ENCODE measurements at places on chromosomes 2 and 18.

DNA sequence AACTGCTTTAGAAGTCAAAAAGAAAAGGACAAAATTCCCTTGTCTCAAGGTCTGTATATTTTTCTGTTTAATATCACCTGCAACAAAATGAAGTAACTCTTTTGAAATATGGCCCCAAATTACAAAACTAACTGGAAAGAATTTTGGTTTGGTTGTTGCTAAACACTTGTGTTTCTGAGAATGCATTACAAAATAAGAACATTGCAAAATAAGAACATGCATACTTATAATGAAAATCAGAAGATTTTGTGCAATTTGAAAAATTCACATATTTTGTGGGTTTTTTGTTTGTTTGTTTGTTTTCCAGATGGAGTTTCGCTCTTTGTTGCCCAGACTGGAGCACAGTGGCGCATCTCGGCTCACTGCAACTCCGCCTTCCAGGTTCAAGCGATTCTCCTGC, 21.8 kb downstream of the NDUFB3 start:
- no peak for DNase-seq

GRCh38 chr2:167933097-167933814, 314.1 kb downstream of the STK39 start:
- DNase-seq: no peak

DNA sequence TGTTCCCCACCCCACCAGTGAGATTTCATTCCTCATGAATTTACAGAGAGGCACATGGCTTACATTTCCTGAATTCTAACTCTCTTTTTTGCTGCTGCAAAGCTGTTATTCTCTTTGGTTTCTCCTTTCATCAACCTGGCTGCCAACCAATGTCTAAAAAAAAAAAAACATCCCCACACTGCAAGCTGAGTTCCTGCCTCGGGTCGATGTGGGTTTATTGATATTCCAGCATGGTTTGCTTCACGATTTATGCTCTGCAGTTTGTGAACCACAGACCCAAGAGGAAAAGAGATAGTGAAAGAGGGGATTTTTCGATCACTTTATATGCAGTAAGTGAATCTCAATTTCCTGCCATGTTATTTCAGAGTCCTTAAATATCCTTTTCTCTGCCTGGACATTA, 363.6 kb downstream of the LPIN1 start:
- DNase-seq: no peak

DNA sequence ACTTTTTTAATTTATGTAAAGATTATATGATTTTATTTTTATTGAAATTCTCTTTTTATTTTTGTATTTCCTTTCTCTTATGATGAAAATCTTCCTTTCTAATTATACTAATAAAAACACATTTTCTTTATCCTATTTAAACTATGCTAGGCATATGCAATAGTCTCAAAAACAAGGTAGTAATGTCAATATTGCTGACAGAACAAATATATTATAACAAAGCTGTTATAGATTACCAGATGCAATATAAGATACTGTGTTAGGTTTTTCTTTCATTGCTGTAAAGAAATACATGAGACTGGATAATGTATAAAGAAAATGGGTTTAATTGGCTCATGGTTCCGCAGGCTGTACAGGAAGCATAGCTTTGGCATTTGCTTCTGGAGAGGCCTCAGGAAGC, 631.2 kb upstream of the SOX11 start:
- DNase-seq: no peak

DNA sequence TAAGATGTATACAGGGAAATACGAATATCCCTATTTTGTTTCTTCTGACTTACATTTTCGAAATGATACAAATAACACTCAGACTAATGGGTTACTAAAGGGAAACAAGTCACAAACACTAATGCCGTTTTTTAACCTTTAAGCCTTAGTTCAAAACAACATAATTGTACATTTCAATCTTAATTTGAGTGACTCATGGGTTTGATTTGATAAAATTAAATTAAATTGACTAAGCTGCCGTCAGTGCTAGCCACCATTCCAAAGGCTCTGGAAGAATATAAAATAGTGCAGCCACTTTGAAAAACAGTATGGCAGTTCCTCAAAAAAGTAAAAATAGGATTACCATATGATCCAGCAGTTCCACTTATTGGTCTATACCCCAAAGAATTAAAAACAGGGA, 133.8 kb upstream of the NT5C1B start:
- no peak for DNase-seq

GRCh38 chr2:6080932-6081753, 389.0 kb downstream of the SOX11 start:
- no peak for DNase-seq

DNA sequence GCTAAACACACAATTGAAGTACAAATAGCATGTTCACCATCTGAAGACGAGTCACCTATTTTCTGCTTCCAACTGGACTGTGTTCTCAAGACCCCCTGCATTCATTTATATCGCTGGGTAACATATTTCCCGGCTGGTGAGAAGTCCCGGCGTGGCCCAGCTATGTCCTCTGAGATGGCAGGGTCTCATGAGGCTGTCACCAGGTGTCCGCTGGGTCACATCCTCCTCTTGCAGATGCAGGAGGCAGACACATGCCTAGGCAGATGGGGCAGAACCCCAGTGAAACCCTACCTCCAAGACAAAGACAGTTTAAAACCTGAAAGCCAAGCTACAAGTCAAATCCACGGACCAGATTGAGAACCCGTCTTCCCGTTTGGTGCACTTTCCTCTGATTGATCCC, 36.8 kb upstream of the UBE2F start:
- no peak for DNase-seq

- no peak for DNase-seq
Measured at GRCh38 chr2:114089636-114090319, 199.9 kb downstream of the ACTR3 start.

GRCh38 chr2:133123904-133124303, 444.4 kb downstream of the NCKAP5 start:
- DNase-seq: no peak

DNA sequence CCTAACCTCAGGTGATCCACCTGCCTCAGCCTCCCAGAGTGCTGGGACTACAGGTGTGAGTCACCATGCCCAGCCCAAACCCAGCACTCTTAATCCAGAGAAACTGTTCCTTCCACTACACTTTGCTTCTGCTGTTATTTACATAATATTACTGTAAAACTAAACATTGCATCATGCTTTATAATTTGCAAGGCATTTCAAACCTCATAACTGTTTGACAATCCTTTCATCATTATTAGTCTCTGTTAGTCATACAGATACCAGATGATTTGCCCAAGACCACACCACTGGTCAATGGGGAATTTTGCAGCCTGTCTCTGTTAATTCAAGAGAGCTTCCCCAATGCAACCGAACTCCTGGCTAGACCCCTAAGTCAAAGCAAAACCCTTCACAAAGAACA, 338.3 kb downstream of the ALK start:
- DNase-seq: no peak

GRCh38 chr2:141226560-141226959, 904.3 kb downstream of the LRP1B start:
- DNase-seq: no peak

DNA sequence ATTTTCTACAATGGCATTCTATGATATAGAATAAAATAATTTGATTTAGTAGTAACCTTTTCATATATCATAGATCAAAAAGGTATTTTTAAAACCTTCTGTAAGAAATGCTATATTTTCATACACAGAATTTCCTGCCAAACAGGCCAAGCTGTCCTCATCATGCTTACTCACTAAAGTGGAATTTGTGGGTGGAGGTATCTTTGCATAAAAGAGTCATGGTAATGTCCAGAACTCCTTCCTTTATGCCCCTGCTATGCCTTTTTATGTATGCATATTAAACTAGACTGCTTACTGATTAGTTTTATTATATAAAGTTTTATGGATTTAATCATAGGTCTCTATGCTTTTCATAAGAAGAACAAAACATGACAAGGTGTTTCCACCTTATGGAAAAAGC, 27.5 kb upstream of the MARCHF7 start:
- DNase-seq: no peak

DNA sequence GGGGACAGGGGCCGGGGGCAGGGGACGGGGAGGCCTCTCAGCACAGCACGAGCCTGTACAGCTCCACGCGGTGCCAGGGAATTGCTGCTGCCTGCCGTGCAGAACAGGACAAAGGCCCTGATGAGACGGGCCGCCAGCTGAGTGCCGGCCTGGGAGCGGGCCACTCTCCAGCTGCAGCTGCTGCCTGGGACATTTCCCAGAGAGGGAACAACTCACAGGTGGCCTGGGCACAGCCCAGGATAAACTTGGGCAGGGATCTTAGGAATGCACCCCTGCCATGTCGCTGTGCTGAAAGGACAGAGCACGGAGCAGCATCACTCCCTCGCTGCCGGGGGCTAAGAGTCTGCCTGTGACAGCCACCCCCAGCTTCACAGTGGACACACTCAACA, 38.8 kb downstream of the CENPO start:
- no peak for DNase-seq

GRCh38 chr18:361100-361732, 93.4 kb upstream of the THOC1 start:
- no peak for DNase-seq

GRCh38 chr2:147204102-147204501, 640.7 kb upstream of the ACVR2A start:
- DNase-seq: no peak

DNA sequence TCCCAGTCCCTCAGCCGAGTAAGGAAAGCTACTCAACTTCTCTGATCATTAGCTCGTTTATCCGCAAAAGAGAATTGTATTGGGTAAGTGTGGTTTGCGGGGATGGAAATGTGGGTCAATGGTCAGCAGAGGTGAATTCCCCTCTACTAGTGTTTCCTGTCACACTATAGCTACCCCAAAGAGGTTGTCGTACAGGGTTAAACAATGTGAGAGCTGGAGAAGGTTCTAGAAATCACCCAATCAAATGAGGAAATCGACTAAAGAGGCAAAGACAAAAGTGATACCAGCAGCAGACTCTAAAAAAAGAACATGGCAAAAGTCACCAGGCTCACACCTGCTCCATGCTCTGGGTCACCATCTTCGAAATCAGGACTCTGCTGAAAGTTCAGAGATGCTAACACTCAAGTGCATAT, 144.7 kb upstream of the ITGA4 start:
- DNase-seq: no peak

DNA sequence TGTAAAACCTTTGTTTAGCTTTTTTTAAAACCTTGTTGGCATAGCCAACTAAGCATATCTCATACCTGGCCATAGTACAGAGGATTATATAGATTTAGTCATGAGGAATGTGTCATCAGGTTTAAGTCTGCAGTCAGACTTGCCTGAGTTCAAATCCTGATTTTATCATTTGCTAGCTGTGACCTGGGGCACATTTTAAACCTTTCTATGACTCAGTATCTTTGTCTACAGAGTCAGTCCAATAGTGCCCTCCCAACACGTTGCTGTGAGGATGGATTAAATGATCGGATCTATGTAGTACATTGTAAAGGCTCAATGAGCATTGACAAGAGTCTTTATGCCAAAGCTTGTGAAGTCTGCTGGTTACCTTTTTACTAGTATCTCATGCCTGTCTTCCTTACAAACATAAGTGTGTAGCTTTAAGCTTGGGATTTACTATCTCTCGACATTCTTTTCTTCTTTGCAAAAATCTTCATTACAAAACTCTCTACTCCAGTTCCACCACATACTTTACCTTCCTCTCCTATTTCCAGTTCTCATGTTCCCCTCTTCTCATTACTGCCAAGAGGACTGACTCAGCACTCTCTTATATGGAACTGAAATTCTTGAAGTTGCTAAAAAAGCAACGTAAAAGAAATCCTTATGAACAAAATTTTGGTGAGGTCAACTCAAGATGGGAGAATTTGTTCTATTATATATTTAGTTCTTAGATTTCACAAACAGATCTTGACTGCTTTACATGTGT, 68.1 kb upstream of the RBMS1 start:
- DNase-seq: no peak

DNA sequence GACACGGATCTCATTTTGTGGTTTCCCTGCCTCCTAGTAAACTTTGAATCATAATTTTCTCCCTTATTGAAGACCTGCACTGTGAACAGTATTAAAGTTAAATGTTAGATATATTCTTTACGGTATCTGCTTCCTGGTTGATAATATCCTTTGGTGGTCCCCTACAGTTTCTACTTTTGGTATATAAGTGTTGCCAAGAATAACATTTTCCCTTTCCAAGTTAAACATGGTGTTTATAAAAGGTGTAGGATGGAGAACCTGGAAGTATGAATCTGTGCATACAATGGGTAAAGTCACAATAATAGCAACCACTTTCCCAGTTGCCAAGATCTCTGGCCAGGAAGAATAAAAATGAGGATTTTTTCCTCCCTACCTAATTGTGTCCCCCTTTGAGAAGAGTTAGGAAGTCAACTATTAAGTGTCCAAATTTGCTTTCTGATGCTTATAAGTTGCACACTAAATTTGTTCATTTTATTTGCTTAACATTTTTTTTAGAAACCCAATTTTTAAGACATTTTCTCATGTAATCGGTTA, 201.0 kb upstream of the STK17B start:
- DNase-seq: no peak

- DNase-seq: no peak
Measured at GRCh38 chr18:10661317-10661716, 135.5 kb downstream of the NAPG start.

DNA sequence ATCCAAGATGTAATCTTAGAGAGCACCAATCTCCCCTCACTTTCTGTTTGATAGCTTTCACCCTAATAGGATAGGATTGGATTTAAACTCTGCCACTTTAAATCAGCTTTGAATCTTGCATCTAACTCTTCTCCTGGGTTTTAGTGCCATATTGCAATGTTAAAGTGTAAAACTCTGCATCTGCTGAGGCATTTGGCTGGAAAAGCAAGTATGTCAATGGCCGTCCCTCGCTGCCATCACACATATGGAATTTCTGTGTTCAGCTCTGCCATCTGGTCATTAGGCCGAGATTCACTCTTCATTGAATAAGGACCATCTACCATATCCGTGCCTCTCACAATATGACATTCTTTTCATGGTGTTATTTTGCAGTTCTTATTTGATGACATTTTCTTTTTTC, 728.1 kb upstream of the PIK3C3 start:
- no peak for DNase-seq

DNA sequence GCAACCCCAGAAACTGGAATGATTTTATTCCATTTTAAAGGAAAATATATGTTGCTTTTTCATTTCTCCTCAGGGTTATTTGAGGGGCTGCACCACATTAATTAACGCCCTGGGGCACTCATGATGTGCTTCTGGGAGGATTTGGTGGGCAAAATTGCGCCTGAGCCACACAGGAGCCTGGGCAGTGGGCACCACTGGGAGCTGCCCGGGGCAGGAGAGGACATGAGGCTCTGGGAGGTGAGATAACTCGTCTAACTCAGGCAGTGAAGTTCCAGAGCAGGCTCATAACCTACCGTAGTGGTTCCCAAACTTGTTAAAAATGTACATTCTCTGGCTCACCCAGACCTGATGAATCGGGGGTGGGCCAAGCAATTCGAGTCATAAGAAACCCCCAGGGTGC, 68.3 kb downstream of the EDAR start:
- DNase-seq: no peak
